ENCODE measurements at places on chromosomes 1 and 21.

GRCh38 chr1:244280201-244280600, 171.5 kb downstream of the ADSS2 start:
- DNase-seq, result no peak

DNA sequence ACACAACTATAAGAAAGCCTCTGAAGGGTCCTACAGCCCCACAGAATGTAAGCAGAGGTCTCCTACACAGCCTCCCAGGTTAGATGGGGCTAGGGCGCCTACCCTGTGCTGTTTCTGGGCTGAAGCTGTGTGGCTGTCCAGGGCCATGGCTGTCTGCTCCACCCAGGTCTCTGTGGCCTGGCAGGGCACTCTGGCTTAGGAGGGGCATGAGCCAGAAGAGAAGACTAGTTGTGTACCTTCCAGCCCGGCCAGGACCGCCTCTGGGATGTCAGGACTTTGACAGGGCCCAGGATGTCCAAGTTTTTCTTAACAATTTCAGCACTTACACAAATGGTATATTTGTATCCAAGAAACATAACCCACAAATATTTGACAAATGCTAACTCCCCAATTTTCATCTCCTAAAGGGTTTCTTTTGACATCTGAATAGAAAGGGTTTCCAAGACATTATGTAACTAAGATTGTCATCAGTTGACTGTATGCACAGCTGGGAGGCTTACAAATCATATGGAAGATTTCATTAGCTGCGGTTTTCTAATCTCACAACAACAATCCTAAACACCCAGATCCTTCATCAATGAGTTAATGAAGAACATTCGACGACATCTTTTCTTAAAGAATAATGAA, 80.5 kb downstream of the HSF2BP start:
- DNase-seq, result no peak

GRCh38 chr1:248599396-248599795, 1.9 kb upstream of the OR2T10 start:
- no peak for DNase-seq

GRCh38 chr1:100036718-100037655, 67.2 kb downstream of the SLC35A3 start:
- DNase-seq, result no peak

DNA sequence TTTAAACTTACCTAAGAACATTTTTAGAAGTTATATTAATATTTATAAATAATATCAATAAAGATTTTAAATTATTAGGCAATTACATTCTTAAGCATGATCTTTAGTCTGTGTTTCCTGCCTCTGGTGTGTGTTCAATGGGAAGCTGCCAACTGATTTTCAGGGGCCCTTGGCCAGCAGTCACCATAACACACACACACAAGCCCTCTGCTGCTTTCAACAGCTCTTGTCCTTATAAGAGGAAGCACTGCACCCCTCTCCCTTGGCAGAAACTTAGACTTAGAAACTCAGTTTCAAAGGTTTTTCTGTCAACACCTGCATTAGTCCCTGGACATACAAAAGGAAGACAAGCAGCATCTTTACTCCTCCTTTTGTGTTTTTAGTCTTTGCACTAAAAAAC, 81.4 kb downstream of the VAV3 start:
- DNase-seq, result no peak

GRCh38 chr1:200365897-200366426, 43.9 kb downstream of the ZNF281 start:
- DNase-seq, result no peak

Measured in stimulated activated CD8-positive, alpha-beta memory T cell treated with anti-CD3 and anti-CD28 coated beads, Interleukin-4, amount 100 ng/mL, for 4 hours (primary cell).